Activated CD4-positive, alpha-beta memory T cell treated with anti-CD3 and anti-CD28 coated beads, Interleukin-2, amount 10 ng/mL, durations not matched to agents 7 days and 5 days (primary cell): ENCODE measurements at places on chromosomes 1 and 21. TPM values are rescaled to one million over a fixed set of nuclear protein-coding genes. Genes with fewer than 3 reads are reported as not detected.

DNA sequence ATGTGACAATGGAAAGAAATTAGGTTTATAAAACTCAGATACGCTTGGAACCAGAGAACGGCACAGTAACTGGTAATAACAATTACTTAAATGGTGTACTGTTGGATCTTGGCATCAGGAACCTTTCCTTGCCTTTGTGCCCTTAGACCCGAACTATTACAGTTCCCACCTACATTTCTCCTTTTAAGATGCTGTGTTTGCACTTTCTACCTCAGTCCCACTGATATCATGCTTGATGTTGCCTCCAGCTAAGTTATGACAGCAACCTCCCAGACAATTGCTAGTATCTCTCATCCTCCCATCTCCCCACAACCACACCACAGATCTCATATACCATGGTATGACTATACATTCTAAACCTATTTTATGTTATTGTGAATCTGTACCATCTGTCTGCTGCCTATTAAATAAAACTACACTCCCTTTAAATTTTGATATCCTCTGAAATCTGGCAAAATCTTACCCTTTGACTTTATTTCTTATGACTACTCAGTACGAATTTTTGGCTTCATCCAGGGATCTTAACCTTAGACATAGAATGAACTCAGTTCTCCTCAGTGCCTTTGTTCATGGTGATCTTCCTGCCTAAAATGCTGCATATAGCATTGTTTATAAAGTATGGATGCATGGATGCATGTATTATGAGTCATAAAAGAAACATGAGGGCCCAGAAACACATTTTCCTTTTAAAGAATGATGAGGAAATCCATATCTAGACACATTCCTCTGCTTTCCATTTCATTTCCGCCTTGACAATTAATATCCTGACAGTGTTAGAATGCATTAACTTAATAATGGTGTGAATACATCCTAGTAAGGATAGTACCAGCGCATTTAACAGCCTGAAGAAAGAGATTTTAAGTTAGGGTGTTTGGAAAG lies 64.1 kb downstream of the LRRC8D start:
- DNase-seq: no peak

IGFN1 gene
- total RNA-seq: not detected

- no peak for DNase-seq
Observed at GRCh38 chr1:40041466-40041838, 923 bp downstream of the CAP1 start.

MCOLN3 gene
- total RNA-seq: 2.5 TPM

GRCh38 chr1:216325336-216325735 lies 97.9 kb downstream of the USH2A start:
- DNase-seq: no peak

DNA sequence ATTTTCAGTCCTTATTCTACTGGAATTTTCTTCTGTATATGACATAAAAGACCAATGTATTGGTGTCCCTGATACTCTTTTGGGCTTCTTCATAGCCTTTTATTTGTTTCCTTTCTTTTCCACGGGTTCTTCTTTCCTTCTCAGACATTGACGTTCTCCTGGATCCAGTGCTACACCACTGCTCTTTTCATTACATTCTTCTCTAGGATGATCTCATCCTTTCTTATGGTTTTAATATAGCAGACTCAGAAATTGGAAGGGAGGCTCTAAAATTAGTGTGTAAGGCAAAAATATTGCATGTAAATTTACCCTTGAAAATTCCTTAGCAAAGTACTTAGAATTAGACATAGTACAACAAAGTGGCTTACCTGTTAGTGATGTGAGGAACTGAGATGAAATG lies 65.3 kb downstream of the SELENOF start:
- DNase-seq: no peak

- DNase-seq: no peak
Observed at GRCh38 chr1:203129501-203130231, 2.1 kb downstream of the ADORA1 start.

DNA sequence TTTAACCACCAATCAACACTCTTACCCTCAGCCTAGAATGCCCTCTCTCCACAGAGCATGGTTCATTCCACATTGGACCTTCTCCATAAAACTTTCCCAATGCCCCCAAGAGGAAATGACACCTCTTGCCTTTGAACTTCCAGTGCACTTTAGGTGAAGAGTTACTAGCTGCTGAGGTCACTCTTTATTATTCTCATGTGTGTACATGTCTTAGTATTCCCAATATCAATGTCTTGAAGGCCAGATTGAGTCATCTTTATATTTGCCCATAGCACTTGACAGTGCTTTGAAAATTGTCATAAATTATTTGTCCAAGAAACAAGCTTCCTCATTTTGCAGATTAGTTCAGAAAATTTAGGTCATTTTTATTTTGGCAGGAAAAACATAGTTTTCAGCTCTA lies 8.1 kb upstream of the DNASE2B start:
- DNase-seq: no peak

DNA sequence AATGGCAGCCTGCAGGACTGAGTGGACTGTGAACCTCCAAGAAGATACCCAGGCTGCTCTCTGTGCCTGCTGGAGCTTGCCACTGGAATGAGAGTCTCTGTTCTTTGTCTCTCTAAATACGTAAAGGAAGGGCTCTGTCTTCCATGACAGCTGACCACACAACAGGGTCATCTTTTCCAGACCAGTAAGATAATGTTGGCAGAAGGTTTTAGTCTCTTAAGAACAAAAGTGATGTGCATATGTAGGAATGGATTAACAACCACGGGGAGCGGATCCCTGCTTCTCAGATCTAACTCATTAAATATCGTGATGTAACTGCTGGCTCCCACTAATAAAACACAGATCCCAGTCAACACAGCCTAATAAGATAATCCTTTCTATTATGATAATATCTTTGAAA lies 67.5 kb downstream of the MAP10 start:
- no peak for DNase-seq

- no peak for DNase-seq
Observed at GRCh38 chr1:8070381-8070811, 44.3 kb upstream of the ERRFI1 start.

- DNase-seq: no peak
Observed at GRCh38 chr1:219031809-219032208, 141.9 kb upstream of the LYPLAL1 start.

GRCh38 chr1:184050636-184051035 lies 894 bp upstream of the TSEN15 start:
- DNase-seq: no peak

GRCh38 chr1:57208741-57209302 lies 215.0 kb downstream of the DAB1 start:
- no peak for DNase-seq
